ENCODE measurements at places on chromosomes 2 and 18. TPM values are rescaled to one million over a fixed set of nuclear protein-coding genes. Genes with fewer than 3 reads are reported as not detected.

The CRYGC gene
- total RNA-seq: not detected

The INHBB gene
- 2.9 TPM for total RNA-seq

The ARHGAP28 gene
- total RNA-seq: 6.7 TPM

The ACADL gene
- 7.8 TPM for total RNA-seq

The UGT1A10 gene
- total RNA-seq: not detected

The ACVR1C gene
- 1.7 TPM for total RNA-seq

The LRRTM4 gene
- total RNA-seq: not detected
